ENCODE measurements at places on chromosomes 5 and 9.

DNA sequence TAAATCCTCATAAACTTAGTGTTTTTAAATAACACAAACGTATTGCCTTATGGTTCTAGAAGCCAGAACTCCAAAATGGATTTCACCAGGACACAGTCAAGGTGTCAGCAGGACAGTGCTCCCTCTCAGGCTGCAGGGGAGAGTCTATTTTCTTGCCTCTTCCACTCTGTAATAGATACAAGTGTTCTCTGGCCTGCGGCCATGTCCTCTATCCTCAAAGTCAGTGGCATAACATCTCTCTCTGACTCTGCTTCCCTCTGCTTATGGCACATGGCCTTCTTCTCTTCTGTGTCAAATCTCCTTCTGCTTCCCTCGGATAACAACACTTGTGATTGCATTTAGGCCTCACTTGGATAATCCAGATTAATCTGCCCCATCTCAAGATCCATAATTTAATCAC is 129.4 kb upstream of the OR13F1 start:
- no peak for DNase-seq

DNA sequence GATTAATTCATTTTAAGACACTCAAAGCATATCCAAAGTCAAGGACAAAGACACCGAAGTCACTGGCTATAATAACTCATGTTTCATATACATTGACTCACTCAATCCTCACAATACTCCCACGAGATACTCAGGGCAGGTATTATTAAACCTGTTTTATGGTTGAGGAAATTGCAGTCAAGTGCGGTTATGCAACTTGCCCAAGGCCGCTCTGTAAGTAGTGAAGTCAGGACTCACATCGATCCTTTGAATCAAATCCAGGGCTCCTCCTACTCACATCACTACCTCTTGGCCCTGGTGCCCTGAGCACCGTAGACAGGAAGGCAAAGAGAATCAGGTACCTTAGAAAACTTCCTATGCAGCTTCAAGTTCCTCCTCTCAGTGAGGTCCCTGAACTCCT is 87.8 kb upstream of the APC start:
- no peak for DNase-seq

DNA sequence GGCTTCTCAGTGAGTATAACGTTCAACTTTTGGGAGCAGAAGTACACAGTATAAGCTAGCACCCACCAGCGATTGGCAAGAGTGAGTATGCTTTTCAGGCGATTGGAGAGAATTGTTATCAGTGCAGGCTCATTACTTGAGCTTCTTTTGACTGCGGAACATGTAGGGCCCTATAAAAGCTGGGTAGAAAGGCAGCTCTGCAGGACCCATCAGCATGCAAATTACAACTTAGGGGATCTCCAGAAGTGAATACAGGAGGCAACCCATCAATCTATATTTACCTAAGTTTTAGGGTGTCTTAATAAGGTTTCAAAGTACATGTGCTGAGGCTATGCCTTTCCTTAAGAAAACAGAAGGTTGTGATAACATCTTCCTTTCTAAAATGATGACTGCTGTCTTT is 225.0 kb downstream of the MLLT3 start:
- no peak for DNase-seq

GRCh38 chr5:135220394-135221186 is 178.4 kb downstream of the MACROH2A1 start:
- DNase-seq: no peak

DNA sequence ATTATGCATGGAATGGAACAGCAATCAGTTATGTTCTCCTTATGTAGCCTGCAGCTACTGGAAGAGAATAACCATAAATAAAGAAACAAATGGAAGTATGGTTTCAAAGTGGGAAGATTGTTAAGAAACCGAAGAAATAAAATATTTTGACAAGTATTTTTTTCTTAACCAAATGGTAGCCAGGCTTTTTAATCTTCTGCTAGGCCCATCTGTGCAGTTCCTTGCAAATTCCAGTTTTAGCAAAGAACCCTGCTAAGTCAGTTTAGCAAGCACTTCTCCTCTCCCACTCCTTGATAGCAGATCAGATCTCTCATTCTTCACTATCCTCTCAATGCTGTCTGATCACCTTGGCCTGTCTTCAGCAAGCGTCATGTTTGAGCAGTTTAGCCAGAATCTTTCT is 111.1 kb upstream of the PRDM9 start:
- no peak for DNase-seq

DNA sequence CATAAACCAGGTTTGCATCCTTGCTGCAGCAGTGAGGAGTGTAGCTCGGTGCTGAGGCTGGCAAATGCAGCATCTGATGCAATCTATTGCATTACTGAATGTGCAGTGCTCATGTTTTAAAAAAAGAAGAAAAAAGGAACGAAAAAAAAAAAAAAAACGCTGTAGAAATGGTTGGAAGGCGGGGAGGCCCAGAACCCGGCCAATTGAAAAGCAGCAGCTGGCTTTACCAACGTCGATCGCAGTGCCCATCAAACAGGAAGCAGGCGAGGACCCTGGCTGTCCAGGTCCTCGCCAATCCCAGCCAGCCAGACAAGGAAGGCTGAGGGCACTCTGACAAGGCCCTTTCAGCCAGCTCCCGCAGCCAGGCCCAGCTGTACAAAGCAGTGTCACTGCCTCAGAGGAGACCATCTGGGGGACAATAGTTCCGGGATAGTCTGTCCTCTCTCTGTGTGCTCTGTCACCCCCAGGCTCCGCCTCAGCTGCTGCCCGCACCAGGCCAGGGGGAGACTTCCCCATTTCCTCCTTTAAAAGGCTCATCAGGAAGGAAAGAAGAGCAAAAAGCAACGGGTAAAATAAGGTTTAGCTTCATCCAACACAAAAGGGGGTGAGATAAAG is 21.8 kb upstream of the CPEB4 start:
- no peak for DNase-seq

- DNase-seq: no peak
Measured at GRCh38 chr5:600886-601541, 11.1 kb upstream of the CEP72 start.

- DNase-seq: no peak
Measured at GRCh38 chr5:103098993-103099392, 20.9 kb downstream of the GIN1 start.

DNA sequence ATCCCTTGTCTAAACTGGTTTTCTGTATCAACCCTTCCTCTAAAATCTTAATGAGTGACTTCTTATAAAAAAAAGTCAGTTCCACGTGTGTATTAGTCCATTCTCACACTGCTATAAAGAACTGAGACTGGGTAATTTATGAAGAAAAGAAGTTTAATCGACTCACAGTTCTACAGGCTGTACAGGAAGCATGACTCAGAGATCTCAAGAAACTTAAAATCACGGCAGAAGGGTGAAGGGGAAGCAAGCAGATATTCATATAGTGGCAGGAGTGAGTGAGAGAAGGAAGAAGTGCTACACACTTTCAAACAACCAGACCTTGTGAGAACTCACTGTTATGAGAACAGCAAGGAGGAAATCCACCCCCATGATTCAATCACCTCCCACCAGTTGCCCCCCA is 307.8 kb upstream of the ARRDC3 start:
- no peak for DNase-seq

- no peak for DNase-seq
Measured at GRCh38 chr5:76986825-76987526, 34.1 kb downstream of the CRHBP start.

DNA sequence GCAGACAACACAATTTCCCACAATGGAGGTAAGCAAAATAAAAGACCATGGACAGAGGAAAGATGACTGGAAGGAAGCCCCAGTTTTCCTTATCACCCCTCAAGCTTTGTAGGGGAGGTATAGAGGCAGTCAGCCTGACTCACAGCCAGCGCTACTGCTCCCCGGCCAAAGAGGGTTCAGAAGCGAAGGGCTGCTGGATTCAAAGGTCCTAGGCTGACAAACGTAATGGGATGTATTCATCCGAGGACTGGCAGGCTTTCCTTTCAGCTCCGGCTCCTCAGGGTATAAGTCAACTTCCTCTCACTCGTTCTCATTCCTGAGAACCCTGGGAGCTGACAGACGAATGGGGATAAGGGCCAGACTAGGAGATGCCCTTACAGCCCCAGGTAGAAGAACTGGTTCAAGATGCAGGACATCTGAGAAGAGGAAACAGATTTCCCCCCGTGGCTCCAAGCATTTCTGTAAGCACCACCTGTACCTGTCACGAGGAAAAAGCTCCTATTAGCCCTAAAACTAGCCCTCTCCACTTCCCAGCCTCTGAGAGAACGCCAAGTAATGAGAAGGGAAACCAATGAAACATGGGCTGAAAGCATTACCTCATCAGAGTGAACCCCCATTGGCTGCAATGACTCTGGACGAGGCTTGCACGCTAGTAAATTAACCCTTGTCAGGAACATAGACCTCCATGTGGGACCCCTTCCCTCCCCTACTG is 22.1 kb upstream of the FAM13B start:
- DNase-seq: no peak

GRCh38 chr9:126806336-126806735 is 1.5 kb downstream of the ZBTB43 start:
- DNase-seq: no peak

DNA sequence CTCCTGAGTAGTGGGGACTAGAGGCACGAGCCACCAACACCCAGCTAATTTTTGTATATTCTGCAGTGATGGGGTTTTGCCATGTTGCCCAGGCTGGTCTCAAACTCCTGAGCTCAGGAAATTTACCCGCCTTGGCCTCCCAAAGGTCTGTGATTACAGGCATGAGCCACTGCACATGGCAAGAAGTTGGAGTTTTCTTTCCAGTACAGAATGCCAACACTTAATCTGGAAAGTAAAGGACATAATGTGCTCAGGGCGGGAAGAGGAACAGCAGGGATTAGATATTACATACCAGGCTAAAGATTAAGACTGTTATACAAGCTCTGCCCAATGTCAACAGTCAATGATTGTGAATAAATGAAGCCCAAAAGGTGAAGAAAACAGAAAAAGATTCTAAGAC is 47.2 kb upstream of the AGXT2 start:
- DNase-seq: no peak

- peak; percentile 73 for DNase-seq
Measured at GRCh38 chr9:35689542-35690293, at the start of gene TPM2. Gene TPM2 (minus strand): TSS chr9:35689925. CDS start chr9:35689817, 108 bp downstream.

- no peak for DNase-seq
Measured at GRCh38 chr5:67409126-67409777, 212.7 kb upstream of the CD180 start.

DNA sequence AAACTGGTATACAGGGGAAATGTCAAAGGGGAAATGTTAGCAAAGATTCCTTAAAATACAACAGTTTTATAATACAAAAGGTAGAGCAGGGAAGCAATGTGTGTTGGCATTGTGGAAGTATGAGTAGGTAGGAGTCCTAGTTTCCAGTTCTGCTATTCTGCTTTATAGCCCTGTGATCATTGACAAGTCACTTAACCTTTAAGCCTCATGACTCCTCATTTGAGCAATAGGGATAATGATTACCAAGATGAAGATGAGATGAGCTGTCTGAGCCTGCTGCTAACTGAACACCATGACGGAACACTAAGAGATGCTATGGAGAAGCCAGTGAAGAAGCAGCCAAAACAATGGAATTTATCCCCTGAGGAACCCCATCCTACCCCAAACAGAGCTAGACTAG is 251.7 kb downstream of the PAPPA start:
- no peak for DNase-seq

GRCh38 chr5:160542281-160542680 is 120.6 kb downstream of the PTTG1 start:
- DNase-seq: no peak

GRCh38 chr5:66963559-66963971 is 233.0 kb downstream of the CD180 start:
- DNase-seq: peak; percentile 8

- no peak for DNase-seq
Measured at GRCh38 chr5:9596171-9596780, 33.9 kb downstream of the TAS2R1 start.

- DNase-seq: no peak
Measured at GRCh38 chr5:84017523-84018172, 297.0 kb upstream of the HAPLN1 start.

GRCh38 chr9:759541-759940 is 82.0 kb upstream of the DMRT1 start:
- no peak for DNase-seq

GRCh38 chr9:29999645-30000044 is 2384.8 kb upstream of the ACO1 start:
- DNase-seq: no peak

DNA sequence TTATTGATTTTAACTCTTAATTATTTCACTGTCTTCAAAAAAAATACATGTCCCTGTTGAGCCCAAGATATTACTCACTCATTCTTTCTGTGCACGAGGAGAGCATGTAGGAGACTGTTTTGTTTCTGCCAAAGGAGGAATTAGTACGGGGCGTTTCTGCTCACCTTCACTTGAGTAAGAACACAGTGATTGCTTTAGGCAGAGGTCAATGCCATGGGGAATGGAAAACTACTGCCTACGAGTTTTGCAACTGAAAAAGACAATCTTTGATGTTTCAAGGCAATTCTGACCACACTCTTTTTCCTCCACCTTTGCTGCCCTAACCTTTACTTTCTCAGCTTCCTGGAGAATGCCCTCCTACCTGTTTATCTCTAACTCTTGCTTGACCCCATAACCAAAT is 109.4 kb downstream of the CCDC192 start:
- no peak for DNase-seq

GRCh38 chr5:88279584-88279983 is 10.9 kb upstream of the TMEM161B start:
- no peak for DNase-seq

- no peak for DNase-seq
Measured at GRCh38 chr5:122201365-122201764, 72.0 kb downstream of the ZNF474 start.

DNA sequence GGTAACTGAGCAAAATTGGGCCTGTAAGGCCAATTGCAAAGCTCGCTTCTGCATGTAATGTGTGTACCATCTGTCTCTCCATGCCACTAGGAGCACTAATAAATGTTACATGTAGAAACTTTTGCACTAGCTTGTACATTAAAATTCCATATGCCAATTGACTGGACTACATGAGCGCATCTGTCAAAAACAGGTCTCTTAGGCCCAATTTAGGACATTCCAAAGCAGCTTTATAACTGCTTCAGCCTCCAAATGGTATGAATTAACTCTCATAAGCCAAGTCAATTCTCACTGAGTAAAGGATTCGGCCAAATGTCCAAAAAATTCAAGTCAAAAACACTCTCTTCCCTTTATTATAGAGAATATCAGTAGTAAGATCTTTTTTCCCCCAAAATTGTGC is 23.5 kb upstream of the FOXD1 start:
- no peak for DNase-seq

DNA sequence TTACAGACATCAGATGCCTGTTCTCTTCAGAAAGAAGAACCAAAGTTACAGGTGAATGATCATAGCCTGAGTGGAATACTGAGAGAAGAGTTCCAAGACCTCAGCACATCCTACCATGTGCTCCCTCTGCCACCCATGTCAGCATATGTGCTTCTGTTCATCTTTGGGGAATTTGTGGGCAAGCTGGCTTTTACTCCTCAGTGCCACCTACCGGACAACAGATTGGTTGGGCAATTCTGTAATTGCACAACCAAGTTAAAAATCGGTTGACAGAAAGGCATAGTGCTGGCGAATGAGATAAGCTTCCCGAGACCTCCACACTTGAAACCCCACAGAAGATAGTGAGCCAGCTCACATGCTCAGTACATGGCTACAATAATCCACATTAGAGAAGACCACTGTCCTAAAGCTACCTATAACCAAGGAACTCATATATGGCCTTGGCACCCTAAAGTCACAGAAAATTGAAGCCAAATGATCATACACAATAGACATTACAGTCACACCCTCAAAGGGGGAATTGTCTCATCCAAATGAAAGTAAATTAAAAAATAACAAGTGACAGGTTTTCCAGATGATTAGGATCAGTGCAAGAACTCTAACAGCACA is 1238.0 kb upstream of the NUDT12 start:
- no peak for DNase-seq

- DNase-seq: no peak
Measured at GRCh38 chr9:100308965-100309564, 43.7 kb downstream of the TEX10 start.
